Lung (tissue), 17 donors: ENCODE measurements at places on chromosomes 5 and 9. TPM values are rescaled to one million over a fixed set of nuclear protein-coding genes. Genes with fewer than 3 reads are reported as not detected.
A peak's percentile ranks its signal among the peaks of the same experiment; 100 is the strongest.

Gene POU5F2
- 0.14 TPM for polyA plus RNA-seq

DNA sequence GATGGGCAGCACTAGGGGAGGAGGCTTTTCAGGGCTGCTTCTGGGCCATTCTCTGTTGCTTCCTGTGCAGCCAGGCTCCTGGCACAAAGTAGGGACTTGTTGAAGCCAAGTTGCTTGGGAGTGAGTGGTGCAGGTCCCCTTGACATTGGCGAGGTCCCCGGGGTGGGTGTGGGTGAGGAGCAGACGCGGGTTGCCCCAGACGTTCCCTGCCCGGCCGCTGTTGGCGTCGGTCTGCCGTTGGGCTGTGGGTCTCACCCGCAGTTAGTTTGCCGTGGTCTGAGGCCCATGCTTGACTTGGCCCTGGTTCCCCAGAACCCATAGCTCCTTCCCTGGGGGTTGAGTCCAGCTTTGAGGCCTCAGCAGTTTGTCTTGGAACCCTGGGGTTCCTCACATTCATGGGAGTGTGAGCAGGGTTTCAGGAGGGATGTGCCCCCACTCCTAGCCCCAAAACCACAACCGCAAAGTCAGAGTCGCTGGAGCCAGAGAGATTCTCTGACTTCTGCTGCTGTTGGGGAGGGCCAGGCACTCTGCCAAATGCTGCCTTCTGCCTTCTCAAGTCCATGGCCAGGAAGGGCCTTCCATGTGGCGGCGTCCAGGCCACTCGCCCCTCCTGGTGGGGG, 77.5 kb downstream of the RXRA start:
- DNase-seq, result peak; percentile 77

GRCh38 chr5:85967681-85968080, 650.1 kb upstream of the COX7C start:
- no peak for DNase-seq

DNA sequence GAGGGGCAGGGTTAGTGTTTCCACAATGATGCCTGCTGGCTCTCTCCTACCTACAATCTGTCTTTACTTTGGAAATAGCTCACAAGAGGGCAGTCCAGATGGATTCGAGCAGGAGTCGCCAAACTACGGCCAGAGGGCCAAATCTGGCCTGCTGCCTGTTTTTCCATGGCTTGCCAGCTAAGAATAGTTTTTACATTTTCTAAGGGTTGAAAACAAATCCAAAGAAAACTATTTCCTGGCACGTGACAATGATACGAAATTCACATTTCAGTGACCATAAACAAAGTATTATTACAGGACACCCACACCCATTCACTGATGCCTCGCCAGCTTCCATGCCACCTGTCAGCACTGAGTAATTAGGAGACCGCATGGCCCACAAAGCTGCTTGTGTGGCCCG, 162.9 kb upstream of the WWC1 start:
- DNase-seq, result no peak

Gene IGFBPL1
- 0.23 TPM for polyA plus RNA-seq

Gene DOCK8
- 9.6 TPM for polyA plus RNA-seq

Gene PTGDS
- 158 TPM for polyA plus RNA-seq

- DNase-seq, result no peak
These were observed 34.1 kb upstream of the PCA3 start for GRCh38 chr9:76729980-76730737.

GRCh38 chr5:29963956-29964355, 1229.5 kb upstream of the CDH6 start:
- DNase-seq, result peak; percentile 35

Gene PPP6C
- 23.5 TPM for polyA plus RNA-seq

- no peak for DNase-seq
These were observed 43.6 kb downstream of the ROPN1L start for GRCh38 chr5:10485142-10485795.

GRCh38 chr9:89679016-89679415, 74.2 kb downstream of the GADD45G start:
- DNase-seq, result no peak

GRCh38 chr5:139394123-139394653, 716 bp downstream of the PROB1 start:
- DNase-seq, result peak; percentile 35

DNA sequence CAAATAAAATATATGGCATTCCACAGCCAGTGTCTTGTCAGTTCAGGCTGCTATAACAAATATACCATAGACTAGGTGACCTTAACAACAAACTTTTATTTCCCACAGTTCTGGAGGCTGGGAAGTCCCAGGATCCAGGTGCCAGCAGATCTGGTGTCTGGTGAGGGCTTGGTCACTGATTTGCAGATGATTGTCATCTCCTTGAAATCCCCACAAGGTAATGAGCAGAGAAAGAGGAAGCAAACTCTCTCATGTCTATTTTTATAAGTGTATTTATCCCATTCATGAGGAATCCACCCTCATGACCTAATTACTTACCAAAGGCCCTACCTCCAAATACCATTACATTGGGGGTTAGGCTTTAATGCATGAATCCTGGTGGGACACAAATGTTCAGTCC, 663.2 kb downstream of the TLR4 start:
- DNase-seq, result no peak

GRCh38 chr5:36371366-36371765, 69.7 kb upstream of the RANBP3L start:
- DNase-seq, result no peak

DNA sequence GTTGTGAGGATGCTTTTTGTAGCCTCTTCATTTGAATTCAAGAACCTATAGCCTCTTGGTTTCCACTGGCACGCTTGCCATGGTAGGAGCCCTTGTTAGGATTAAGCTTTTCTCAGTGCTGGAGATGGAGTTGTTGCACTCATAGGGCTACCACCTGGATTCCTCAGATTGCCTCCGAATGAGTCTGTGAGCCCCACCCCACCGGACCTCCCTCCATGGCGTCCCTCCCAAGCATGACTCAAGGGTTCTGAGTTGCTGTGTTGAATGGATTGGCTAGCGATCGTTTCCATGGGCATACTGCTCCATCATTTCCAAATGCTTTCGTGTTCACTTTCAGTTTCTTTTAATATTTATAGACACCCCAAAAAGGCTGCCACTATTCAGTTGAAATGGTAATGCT, 69.9 kb downstream of the DAPK1 start:
- peak; percentile 65 for DNase-seq

DNA sequence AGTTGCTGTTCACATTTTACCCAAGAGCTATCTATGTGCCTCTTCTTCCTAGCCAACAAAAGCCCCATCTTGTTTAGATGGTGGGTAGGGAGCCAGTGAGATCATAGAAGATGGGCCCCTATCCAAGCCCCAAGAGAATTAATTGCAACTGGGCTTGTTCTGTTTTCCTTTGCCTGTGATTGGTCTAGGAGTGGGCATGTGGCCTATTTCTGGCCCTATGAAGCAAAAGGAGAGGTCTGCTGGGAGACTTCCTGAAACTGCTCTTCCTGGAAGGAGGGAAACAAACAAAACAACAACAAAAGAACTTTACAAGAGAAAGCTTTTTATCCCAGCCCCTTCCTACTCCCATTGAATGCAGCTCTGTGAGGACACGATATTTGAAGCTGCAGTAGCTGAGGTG, 32.5 kb upstream of the ALDOB start:
- DNase-seq, result no peak

- DNase-seq, result no peak
These were observed 1864.1 kb downstream of the EFNA5 start for GRCh38 chr5:105806596-105806995.

DNA sequence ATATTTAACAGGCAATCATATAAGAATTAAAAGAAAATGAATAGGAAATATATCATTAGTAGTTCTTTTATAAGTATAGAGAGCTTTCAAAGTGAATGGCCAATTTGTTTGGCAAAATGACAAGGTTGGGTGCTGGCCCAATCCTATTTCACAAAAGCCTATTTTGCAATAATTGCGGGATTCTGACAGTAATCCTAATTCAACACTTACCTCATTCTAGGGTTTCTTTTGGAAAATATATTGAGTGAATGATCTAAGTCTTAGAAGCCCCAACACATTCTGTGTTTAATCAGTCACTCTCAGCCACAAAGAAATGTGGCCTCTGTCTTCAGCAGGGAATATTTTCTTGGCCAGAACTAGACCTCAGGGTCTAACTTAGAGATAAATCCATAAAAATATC, 835.9 kb upstream of the ZNF608 start:
- DNase-seq, result peak; percentile 89

DNA sequence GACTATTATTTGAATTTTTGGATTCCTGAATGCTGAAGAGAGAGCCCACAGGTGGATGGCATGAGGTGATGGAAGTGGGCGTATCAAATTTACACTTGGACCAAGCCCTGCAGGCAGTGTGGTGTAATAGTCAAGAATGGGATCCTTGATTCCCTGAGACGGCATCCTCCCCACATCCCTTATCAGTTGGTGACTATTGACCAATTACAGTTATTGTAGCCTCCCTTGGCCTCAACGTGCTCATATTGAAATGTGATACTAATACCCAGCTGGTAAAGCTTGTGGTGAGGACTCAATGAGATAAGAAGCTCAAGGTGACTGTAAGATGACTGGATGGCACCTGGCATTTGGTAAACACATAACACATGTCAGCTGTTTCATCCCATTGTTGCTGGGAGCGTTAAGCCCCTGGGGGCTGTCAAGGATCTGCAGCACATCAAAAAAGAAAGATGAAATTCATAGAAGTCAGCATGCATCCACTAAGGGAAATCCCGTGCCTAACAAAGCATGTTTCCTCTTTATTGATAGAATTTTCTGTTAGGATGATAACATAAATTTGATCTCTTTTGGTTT, 65.6 kb upstream of the IRX2 start:
- DNase-seq, result no peak

GRCh38 chr9:89748831-89749499, 144.2 kb downstream of the GADD45G start:
- no peak for DNase-seq

DNA sequence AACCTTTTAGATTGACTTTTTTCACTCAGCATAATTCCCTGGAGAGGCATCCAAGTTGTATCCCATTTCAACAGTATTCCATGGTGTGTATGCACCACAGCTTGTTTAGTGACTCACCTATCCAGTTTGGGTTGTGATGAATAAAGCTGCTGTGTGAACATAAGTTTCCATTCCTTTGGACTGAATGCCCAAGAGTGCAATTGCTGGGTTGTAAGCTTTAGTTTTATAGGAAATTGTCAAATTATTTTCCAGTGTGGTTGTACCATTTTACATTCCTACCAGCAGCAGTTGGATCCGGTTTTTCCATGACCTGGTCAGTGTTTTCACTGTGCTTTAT, 60.9 kb upstream of the TMED7 start:
- DNase-seq, result no peak

GRCh38 chr9:83231039-83231438, 168.1 kb upstream of the RASEF start:
- DNase-seq, result no peak

GRCh38 chr9:89923961-89924504, 319.2 kb downstream of the GADD45G start:
- no peak for DNase-seq

Gene ACTBL2
- polyA plus RNA-seq, result 0.29 TPM

Gene TBC1D2
- polyA plus RNA-seq, result 65.1 TPM

GRCh38 chr5:121691478-121691877, 160.2 kb upstream of the FTMT start:
- DNase-seq, result peak; percentile 14

Gene ACOT12
- polyA plus RNA-seq, result not detected

Gene GFM2
- 21.4 TPM for polyA plus RNA-seq

Gene RC3H2
- polyA plus RNA-seq, result 11.9 TPM

Gene ECM2
- 0.92 TPM for polyA plus RNA-seq

GRCh38 chr9:137431416-137431931, 8.3 kb downstream of the NOXA1 start:
- no peak for DNase-seq

DNA sequence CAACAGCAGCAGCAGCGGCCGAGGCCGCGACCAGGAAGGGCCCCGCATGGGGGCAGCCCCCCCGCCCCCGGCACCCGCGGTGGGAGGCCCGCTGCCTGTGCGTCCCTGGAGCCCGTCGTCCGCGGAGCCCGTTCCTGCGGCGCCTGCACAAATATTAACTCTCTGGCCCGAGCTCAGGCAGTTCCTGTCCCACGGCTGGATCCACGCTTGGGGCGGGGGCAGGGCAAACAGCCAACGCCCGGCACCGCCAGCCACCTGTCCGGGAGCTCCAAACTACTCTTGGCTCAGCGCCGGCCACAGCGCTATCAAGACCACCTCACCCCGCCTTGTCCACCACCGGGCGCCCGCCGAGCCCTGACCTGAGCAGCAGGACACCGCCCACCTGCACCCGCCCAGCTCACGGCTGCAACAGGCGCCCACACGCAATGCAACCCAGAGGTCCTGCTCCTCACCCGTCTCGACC, at the start of gene LRRC26:
TSS of gene LRRC26 (minus strand) at position 156 of the 463 bp plus-strand sequence. CDS start at position 48, 108 bp downstream.
- DNase-seq, result no peak

Gene INSL6
- not detected for polyA plus RNA-seq

DNA sequence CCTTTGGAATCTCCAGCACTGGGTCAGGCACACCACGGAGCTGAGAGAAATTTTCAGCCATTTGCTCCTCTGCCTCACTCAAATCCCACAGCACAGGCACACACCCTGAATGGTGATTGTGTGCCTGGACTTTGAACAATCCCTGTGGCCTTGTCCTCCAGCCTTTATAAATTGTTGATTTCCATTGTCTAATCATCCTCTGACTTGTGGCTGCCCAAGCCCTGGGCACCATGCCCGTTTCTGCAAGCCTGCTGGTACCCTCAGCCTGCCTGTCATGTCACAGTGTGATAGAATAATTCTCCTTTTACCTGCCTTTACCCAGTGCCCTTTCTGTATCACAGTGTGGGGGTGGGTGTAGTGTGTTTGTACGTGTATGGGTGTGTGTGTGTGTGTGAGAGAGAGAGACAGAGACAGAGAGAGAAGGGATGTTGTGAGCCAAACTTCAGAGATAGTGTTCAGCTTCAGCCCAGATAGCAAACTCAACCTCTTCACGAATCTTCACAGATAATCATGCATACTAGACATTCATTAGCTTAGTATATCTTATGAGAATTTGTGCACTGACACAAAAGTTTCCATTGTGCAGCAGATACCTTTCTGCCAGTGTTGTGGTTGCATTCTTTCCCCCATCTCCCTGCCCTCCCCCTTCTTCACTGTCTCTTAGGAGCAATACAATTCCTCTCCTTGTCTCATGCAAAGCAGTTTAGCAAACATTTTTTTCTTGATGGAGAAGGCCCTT, 27.8 kb upstream of the SLC44A1 start:
- DNase-seq, result peak; percentile 9

- no peak for DNase-seq
These were observed 76.7 kb downstream of the FGF1 start for GRCh38 chr5:142609142-142609541.

- DNase-seq, result no peak
These were observed 41.8 kb downstream of the NUP214 start for GRCh38 chr9:131167146-131167692.

Gene LCN2
- 842 TPM for polyA plus RNA-seq

DNA sequence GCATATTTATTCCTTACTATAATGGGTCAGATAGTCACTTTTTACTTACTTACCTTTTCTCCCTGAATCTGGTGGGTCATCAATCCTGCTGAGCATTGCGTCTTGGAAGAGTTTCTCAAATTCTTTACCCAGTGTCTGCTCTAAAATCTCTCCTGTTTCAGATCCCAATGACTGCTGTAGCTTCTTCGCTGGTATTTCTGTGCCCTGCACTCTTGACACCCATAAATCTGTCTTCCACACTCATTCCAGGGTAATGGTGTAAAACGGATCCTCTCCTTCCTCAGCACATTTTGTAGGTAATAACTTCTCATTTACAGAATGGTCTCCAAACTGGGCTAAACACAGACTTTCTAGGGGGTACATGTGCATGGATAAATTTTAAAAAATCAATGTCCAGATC, 407.4 kb downstream of the DMAC1 start:
- DNase-seq, result no peak

Gene C8G
- 1.4 TPM for polyA plus RNA-seq

Gene DMGDH
- 0.24 TPM for polyA plus RNA-seq
